Mesenteric fat pad (tissue), 1 donor: ENCODE measurements at places on chromosomes 16 and 17.

- DNase-seq, result no peak
Measured at GRCh38 chr17:38448208-38448771, 20.0 kb downstream of the ARHGAP23 start.

DNA sequence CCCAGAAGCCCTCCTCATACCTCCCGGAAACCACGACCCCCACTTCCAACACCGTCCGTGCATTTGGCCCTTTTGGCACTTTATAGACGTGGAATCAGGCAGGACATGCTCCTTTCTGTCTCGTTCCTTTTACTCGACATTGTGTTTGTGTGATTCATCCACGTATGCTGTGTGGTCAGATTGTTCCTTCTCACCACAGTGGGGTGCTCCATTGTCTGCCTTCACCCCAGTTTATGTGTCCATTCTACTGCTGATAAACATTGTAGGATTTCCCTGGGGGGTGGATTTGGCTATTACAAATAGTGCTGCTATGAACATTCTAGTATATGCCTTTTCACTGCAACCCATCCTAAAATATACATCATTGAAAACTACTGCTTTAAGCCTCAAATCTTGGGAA, 28.9 kb upstream of the RPH3AL start:
- no peak for DNase-seq

GRCh38 chr17:71799657-71800056, 321.2 kb upstream of the SOX9 start:
- no peak for DNase-seq

DNA sequence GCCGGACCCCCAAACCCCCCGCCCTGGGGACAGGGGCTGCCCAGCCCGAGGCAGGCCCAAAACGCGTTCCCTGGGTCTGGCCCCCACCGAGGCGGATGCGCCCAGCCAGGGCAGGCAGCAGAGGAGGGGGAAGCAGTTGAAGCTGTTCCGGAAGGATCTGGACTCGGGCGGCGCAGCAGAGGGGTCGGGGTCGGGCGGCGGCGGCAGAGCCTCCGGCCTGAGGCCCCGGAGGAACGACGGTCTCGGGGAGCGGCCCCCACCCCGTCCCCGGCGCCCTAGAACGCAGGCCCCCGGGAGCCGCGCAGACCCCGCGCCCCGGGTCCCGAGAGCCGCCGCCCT, 22.9 kb upstream of the ZFPM1 start:
- no peak for DNase-seq

GRCh38 chr17:15966183-15966878, 21.4 kb downstream of the ADORA2B start:
- DNase-seq, result peak; percentile 51

DNA sequence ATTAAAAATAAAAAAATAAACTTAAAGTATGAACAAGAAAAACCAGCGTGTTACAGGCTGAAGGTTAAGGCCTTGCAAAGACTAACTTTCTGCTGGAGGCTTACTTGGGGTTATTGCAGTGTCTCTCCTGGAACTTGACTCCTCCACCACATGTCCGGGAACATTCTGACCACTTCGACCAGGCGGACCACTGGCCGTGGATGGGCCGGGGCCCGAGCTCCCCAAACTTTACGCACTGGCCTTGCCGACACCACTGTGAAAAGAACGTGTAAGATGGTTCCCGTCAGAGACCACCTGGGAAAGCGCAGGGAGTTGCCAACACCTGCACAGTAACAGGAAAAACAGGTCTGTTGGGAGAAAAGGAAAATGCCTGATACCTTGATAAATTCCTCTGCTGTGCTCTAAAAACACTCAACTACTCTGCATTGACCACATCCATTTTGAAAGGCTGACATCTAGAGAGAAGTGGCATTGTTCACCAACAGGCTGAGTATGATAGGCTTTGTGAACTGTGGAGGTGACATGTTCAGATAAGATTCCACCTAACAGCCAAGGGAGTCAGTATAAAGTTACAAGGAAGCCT, 99.1 kb downstream of the ADAMTS18 start:
- DNase-seq, result no peak

GRCh38 chr17:75404223-75404730, 1.2 kb downstream of the GRB2 start:
- DNase-seq, result peak; percentile 82

DNA sequence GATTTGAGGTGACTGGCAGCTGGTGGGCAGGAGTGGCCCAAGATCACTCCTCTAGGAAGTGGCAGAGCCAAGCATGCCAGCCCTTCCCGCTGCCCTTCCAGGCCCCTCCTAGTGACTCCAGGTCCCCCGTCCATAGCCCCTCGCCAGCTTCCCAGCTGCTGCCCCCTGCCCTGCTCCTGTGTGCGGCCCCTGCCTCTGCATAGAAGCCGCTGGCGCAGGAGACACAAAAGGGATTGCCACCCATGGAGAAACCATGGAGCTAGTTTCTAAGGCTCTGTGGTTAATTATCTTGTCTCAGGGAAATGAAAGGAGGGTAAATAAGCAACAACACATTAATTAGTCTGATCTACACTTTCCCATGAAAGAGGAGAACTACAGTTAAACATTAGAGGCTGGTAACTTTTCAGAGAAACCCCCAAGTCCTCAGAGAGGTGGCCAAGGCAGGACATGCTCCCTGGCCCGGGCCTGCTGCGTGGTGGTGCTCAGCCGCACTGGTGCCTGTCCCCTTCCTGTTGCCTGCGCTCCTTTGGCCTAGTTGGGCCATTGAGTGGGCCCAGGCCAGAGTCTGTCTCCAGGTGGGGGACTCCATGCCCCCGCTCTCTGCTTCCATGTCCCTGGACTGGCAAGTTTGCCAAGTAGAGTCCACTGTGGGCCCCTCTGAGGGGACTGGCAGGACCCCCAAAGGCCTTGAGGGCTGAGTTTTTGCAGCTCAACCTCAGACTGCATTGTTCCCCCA, 65.2 kb downstream of the PRMT7 start:
- no peak for DNase-seq

GRCh38 chr16:86558355-86559193, 3.5 kb upstream of the MTHFSD start:
- DNase-seq, result peak; percentile 49

GRCh38 chr17:48642059-48642842, 16.1 kb upstream of the HOXB9 start:
- DNase-seq, result peak; percentile 89

DNA sequence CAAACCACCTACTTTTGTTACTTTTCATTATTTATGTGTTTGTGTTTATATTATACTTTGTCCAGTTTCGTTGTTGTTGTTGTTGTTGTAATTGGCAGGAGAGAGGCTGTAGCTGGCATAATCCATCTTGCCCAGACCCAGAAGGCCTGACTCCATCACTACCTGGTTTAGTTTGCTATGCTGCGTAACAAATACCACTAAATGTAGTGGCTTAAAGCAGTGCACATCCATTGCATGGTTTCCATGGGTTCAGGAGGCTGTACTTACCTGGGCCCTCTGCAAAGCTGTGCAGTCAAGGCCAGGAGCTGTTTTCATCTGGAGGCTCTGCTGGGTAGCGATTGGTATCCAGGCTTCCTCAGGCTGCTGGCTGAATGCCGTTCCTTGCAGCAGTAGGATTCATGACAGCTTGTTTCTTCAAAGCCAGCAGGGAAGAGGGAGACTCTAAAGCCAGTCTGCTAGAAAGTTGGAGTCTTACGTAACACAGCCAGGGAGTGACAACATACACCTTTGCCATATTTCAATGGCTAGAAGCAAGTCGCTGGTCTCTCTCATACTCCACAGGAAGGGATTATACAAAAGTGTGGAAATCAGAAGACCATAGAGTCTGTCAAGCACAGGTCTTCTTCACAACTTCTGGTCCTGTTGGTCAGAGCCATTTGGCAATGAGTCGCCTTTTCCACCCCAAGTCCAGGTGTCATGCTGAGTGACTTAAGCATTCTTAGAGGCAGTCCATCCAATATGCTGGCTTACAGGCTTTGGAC, 41.1 kb downstream of the TNRC6C start:
- no peak for DNase-seq

- no peak for DNase-seq
Measured at GRCh38 chr17:65473985-65474384, 87.5 kb downstream of the AXIN2 start.

GRCh38 chr17:416293-417206, 63.9 kb upstream of the RPH3AL start:
- DNase-seq, result no peak
